ENCODE measurements at places on chromosomes 7 and 10.

GRCh38 chr7:112238330-112238729 lies 31.8 kb downstream of the ZNF277 start:
- DNase-seq = no peak

DNA sequence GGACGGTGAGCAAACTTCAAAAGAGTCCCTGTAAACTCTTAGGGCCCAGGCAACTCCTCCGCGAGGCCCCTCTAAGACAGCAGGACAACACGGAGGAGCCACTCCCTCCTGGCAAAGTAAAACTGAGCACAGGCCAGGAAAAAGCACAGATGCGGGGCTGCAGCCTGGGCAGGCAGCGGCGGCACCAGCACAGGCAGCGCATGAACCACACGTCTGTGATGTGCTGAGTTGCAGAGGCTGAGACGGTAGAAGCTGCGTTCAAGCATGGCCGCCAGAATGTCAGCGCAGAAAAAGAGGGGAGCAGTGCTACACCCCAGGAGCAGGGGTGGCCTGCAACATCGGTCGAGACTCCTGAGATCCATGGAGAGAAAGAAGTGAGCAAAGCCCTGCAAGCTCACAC lies 46.1 kb upstream of the STK17A start:
- no peak for DNase-seq

DNA sequence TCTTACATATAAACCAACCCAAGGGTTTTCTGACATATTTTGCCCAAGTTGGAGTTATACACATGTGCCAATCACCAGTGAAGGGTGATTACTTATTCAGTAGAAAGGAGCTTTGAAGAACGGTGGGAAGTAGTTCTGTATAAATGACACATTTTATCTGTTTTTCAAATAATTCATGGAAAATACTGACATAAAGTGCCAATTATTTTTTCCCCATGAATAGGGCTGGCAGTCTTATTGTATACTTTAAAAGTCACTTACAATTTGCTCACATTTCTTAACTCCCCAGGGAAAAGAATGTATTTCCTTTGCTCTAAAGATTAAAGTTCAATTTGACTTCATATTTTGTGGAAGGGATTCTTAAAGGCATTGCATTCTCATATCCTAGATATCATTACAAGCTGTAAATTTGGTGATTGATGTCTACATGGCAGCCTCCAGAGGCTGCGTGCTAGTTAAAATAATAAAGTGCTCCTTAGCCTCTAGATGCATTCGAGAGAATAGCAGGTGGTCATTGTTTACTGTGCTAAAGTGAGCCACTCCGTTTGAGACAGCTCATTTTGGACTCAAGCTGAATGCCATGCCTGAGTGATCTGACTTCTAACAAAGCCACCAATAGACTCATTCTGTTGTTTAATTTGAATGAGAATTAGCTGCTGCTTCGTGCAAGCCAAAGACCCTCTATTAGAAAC lies 148.8 kb upstream of the NRP1 start:
- DNase-seq = no peak

DNA sequence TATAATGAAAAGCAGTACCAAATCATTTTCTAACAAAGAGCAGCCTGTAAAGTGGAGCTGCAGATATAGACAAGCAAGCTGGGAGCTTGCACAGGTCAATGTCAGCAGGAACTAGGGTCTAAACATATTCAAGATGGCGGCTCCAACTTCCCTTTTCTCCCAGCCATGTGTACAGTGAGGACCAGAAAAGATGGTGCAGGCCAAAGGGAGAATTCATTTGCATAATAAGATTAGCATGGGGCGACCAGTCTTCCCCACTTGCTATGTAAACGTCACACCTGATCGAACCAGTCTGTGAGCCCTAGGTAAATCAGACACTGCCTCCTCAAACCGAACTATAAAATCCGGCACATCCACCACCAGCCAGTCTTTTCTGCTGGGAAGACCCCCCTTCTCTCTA lies 4.4 kb upstream of the RAPGEF5 start:
- no peak for DNase-seq

GRCh38 chr7:73387908-73388414 lies 45.6 kb upstream of the FZD9 start:
- no peak for DNase-seq
